NCI-H1417 treated with DMSO at 0.1 percent for 48 hours (cell line): ENCODE measurements at places on chromosomes 12 and 14.
A peak's percentile ranks its signal among the peaks of the same experiment; 100 is the strongest.

DNA sequence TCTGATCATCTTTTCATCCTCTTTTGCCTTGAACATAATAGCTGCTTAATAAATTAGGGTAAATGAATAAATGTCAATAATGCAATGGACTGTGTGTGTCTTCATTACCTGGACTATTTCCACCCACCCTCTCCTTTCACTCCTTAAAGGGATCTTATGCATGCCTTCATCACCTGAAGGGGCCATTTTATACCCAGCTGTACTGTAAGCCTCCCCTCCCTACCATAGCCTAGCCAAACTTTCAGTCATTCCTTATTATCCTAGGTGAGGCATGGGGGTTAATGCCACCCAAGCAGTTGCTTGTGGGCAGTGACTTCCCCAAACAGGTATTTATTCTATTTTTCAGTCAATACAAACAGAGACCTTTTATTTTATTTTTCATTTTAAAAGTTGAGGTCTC is 127.8 kb upstream of the PARP11 start:
- DNase-seq = no peak

DNA sequence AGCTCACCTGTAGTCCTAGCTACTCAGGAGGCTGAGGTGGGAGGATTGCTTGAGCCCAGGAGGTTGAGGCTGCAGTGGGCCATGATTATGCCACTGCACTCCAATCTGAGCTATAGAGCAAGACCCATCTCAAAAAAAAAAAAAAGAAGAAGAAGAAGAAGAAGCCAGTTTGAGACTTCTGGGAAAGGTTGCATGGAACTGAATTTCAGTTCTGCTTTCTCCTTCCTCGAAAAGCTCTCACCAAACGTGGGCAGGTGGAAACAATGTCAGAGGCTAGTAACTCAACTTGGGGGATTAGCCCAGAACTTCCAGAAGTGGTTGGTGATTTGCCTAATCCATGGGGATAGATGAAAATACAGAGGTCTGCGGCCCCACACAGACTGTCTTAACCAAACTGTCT is 18.7 kb downstream of the FLVCR2 start:
- no peak for DNase-seq

DNA sequence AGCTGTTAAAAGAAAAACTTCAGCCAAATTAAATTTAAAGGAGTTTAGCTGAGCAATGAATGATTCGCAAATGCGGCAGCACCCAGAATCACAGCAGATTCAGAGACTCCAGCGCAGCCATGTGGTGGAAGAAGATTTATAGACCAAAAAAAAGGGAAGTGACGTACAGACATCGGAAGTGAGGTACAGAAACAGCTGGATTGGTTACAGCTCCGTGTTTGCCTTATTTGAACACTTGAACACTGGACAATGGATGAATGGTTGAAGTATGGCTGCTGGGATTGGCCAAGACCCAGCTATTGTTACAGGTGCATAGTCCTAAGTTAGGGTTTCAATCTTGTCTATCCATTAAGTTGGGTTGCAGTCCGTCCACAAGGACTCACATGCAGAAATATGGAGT is 42.6 kb downstream of the GALNT8 start:
- DNase-seq = no peak

GRCh38 chr14:86518298-86518697 is 988.4 kb downstream of the FLRT2 start:
- no peak for DNase-seq

DNA sequence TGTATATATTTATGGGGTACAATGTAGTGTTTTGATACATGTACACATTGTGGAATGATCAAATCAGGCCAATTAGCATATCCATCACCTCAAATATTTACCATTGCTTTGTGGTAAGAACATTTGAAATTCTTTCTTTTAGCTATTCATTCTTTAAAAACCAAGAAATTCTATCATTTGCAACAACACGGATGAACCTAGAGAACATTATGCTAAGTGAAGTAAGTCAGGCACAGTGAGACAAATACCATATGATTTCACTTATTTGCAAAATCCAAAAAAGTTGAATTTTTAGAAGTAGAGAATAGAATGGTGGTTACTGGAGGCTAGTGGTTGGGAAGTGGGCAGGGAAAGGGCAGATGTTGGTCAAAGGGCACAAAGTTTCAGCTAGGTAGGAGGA is 129.3 kb upstream of the PTPRQ start:
- no peak for DNase-seq

DNA sequence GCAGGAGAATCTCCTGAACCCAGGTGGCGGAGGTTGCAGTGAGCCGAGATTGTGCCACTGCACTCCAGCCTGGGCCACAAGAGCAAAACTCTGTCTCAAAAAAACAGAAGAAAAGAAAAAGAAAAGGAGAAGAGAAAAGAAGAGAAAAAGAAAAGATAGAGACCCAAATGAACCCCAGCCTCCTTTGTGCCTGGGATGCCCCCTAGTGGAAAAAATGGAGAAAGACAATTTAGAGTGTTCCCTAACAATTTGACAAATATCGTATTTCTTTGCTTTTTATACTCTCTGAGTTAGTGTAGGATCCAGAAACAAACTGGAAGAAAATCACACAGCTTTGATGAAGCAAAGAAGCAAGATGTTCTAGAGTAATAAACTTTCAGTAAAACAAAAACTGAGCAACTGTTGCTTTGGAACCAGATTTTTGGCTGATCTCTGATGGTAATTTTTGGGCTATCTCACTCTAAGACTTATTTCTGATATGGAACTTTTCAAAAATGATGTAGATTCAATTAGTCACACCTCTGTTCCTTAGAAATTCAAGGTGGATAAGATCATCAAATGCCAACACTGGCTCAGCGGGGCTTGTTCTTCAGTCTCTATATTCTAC is 18.6 kb upstream of the PRKAB1 start:
- DNase-seq = no peak

- DNase-seq = peak; percentile 60
These were observed 11.1 kb upstream of the KRT1 start for GRCh38 chr12:52691076-52691840.

GRCh38 chr14:91679273-91679672 is 52.6 kb downstream of the CATSPERB start:
- DNase-seq = no peak

GRCh38 chr12:32896432-32897280 is at the start of gene PKP2:
Gene PKP2 (minus strand): TSS chr12:32896777. CDS start chr12:32896731, 46 bp downstream.
- DNase-seq = peak; percentile 67

- no peak for DNase-seq
These were observed 9.0 kb downstream of the CCDC85C start for GRCh38 chr14:99595034-99595433.

DNA sequence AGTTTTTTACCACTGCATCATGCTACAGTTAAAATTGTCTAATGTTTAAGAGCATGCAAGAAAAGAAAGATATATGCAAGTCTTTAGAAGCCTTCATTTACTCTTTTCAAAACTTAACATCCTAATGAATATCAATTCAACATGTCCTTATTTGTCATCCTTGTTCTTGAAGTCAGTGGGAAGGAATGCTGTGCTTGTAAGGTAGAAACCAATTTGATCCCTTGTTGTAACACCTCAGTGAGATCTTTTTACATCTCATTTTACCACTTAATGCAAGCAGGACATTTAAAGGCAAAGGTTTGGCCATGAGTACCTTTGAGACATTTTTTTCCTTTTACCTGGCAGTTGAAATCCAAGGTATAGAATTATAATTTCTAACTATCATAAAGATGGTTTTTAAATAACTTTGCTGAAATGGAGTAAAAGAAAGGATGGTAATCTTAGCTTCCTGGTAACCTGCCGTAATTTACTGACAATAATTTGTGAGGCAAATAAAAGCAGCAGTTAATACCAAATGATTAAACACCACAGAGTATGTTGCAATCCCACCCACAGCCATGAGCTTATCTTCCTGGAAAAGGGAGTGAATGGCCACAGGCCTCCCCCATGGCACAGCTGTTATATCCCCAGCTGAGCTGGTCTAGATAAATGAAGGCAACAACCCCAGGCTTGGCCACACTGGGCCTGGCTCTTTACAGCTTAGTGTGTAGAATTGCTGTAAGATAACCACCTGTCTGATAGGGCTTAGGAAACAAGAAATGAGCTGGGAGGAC is 33.2 kb upstream of the STRN3 start:
- no peak for DNase-seq

DNA sequence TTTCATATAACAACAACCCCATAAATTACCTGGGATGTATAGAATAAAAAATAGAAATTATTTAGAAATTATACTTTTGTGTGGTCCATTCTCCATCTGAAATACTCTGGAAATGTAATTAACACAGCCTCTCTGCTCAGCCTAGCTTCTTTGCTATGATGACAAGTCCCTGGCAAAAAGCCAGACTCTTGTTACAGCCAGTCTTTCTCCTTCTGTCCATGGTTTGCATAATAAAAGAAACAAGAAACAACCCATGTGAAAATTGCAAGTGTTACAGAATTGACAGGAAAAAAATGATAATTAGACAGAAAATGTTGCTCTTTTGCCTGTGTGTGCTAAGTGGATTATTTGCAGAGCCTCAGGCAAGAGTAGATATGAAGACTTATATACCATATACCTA is 61.3 kb downstream of the C12orf50 start:
- DNase-seq = peak; percentile 16
